H1 (cell line): ENCODE measurements at places on chromosomes 1 and 21.

DNA sequence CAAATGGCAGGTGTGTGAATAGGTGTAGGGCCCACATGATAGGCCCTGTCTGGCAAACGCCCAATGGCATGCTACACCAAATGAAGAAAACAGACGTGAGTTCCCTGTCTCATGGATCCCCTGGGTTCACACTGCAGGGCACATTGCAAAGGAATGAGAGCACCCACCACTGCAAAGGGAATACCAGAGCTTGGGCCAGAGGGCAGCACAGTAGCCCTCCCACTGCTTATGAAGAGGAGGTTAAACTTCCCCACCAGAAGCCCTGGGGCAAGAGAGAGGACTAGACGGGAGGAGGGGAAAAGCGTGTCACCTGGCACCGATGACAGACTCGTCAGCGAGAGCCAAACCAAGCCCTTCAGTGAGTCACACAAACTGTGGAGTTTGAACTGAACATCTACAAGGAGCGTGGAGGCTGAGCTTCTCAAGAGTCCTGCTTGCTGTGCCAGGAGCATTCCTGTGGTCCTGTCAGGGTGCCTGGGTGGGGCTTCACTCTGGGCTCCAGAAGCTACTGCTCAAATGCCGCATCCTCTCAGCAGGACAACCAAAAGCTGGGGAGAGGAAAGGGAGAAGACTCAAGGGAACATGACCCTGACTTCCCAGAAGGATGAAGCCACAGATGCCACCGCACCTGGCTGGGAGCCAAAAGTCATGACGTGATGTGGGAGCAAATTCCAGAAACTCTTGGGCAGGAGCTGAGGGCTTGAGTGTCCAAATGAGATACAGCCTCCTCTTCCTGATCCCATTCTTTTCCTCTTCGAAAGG, 61.1 kb downstream of the TOMM20 start:
- no peak for DNase-seq

DNA sequence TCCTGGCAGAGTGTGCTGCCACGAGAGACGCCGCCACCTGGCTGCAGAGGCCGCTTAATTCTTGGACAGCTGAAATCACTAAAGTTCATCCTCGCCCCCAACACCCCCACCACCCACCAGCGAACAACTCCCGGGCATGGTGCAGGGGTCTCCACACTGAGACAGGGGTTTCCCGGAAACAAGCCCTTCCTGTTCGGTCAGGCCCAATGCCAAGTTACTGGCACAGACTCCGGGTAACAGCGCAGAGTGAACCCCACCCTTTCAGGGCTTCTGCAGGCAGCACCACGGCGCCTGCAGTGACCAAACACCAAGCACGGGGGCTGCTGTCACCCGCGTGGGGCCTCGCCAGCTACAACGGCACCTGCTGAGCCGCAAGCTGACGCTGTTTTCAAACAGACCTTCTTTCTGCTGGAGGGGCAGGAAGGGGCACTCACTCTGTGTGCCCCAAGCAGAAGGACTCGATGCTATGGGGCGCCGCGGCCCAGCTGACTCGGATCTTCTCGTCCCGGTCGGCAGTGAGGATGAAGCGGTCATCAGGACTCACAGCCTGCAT, 17.4 kb downstream of the WDR4 start:
- no peak for DNase-seq

DNA sequence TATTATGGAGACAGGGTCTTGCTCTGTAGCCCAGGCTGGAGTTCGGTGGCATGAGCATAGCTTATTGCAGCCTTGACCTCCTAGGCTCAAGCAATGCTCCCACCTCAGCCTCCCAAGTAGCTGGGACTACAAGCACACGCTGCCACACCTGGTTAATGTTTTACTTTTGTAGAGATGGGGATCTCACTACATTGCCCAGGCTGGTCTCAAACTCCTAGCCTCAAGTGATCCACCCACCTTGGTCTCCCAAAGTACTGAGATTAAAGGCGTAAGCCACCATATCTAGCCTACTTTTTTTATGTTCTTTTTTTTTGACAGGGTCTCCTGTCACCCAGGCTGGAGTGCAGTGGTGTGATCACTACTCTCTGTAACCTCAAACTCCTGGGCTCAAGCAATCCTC, 5.9 kb upstream of the BCL2L15 start:
- no peak for DNase-seq

GRCh38 chr1:244318512-244318911, 133.2 kb downstream of the ADSS2 start:
- DNase-seq = no peak

DNA sequence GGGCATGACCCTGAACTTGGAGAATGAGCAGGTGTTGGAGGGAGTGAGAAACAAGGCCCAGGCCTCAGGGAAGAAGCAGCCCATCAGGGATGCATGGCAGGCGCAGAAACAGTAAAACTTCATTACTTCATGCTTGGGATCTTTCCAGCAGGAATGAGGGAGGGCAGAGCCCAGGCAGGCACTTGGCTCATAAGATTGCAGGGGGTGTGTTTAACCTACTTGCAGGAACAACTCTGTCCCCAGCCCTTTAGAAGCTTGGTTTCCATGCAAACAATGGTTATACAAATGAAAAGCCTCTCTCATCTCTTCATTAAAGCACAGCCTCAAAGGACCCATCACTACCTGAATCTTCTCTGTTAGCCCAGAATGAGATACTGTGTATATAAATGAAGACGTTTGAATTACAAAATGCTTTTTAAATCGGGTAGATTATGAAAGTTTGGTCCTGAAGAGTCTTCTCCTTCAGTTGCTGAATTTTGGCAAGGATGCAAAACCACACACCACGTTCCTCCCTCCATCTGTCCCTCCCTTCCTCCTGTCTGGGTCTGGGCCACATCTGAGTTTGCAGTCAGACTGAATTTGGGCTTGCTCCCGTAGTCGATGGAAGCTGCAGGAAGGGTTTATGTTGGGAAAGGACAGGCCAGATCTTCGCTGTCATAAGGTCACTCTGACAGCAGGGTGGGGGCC, 154.4 kb upstream of the KLHDC7A start:
- DNase-seq = no peak

DNA sequence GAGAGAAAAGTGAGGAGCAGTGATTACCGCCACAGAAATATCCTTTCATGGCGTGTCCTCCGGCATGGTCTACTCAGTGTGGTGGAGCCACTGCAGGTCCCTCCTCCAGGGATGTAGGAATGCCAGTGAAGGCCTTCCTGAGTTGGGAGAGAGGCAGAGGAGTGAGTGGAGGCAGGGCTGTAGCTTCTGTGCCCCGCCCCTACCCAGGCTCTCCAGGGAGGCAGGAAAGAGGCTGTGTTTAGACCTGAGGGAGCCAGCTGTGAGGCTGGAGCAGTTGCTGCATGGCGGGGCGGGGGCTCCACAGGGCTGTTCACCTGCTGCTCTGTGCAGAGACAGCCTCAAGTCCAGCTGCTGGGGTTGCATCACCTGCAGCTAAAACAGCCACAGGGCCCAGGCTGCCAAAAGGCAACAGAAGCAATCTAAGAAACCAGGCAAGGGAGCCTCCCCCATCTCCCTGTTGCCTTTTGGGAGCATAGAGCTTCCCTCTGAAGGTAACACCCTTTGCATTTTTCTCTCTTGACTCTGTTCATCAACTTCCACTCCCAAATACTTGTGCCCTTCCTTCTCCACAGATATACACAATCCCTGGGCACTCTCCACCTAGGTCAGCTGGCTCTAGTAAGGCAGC, 801 bp upstream of the ANXA9 start:
- peak; percentile 82 for DNase-seq

DNA sequence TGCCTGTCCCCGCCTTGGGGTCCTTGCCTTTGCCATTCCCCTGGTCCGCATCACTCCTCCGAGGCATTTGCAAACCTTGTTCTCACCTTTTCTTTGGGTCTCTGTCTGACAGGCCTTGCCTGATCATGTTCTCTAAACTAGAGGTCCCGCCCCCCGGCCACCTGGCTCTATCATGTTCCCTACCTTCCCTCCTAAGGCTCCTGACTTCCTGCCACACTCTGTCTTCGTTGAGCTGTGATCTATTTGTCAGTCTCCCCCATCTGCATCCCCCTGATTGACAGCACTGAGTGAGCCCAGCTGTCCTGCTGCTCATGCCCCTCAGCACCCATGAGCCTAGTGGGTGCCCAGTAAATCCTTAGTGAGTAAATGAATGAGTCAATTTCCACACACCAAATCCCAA, 22.8 kb downstream of the ERG start:
- DNase-seq = peak; percentile 50

DNA sequence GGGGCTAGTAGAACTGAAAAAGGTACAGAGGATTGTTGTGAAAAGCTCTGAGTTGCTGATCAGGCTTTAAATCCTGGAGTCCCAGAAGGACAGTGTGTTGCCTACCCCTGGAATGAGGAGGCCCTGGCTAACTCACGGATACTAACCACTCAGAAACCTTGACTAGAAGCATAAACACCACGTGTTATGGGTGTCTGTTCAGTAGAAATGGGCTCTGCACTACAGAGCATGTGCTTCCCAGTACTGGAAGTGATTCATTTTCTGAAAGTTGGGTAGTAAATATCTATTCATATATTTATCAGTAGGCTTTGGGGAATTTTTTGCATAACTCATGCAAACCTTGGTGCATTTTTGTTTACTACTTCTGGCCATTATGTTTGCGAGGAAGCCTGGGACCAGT, 15.1 kb upstream of the CLCA1 start:
- no peak for DNase-seq

- no peak for DNase-seq
Observed at GRCh38 chr1:223756806-223757700, 44.7 kb downstream of the CAPN2 start.

GRCh38 chr1:164557270-164557669, 1.7 kb upstream of the PBX1 start:
- DNase-seq = no peak

GRCh38 chr1:237390823-237391222, 348.8 kb downstream of the RYR2 start:
- DNase-seq = no peak

- no peak for DNase-seq
Observed at GRCh38 chr1:53277326-53277725, 39.0 kb upstream of the MAGOH start.

DNA sequence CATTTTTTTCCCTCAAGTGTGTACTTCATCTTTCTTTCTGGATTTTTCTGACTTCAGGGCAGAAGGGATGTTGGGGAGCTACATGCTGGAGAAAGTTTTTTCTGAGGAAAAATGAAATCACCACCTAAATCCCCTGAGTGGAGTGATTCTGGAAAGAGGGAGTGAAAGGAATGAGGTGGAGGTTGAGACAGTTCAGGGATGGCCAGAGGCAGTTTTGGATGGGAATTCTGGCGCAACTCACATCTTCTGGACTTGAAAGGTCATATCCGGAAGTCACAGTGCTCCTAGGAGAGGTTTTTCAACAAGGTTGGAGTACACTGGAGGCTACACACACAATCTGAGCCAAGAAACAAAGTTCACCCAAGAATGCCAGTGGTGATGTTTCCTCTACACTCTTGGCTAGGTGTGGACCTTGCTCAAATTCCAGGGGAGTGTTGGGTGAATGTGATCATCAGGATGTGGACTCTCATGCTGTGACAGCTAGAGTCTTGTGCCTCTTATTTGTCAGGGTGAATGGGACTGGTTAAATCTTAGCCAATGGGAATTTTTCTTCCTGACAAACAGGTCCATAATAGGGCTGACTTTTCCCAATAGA, 161.5 kb downstream of the HLX start:
- no peak for DNase-seq

DNA sequence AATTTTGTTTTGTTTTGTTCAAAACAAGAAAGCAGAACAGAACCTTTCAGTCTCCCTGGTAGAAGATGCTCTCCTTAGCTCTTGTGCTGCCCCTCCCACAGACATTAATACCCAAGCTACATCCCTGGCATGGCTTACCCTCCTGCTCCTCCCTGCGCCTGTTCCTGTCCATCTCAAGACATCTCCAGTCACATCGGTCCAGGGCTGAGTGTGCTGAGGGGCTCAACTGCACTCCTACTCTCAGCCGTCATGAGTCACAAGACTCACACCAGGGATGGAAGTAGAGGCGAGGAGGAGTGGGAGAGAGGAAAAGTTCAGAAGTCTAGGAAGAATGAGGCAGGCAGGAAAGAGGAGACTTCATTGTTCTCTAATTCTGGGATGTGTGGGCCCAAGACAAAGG, 9.2 kb upstream of the TACSTD2 start:
- no peak for DNase-seq

DNA sequence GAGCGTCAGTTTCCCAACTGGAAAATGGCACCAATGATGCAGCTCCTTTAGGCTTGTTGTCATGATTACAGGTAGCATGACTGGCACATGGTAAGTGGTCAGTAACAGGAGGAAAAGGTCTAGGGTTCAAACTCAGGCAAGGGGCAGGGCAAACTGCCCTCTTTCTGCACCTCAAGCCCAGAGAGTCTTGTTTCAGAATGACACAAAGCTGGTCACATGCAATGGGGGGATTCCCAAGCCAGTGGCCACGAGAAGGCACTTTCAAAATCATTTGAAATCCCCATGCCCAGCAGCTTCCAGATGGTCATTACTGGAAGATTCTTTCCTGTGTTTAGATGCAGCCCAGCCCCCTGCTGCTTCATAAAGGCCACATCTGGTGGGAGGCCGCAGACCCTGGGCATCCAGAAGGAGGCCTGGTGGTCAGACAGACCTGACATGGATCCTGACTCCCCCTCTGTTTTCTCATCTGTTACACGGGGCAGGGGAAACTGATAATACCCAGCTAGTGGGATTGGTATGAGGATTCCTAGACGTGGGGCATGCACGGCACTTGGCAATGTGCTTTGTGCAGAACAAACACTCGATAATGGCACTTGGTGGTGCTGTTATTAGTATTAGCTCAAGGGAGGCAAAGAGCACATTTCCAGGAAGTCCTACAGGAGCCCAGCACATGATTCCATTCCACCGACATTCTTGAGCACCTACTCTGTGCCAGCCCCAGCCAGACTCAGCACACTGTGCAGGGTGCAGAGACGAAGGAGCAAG, 6.9 kb upstream of the PLA2G2D start:
- no peak for DNase-seq

GRCh38 chr1:52748119-52748518, 21.9 kb downstream of the ZYG11B start:
- DNase-seq = no peak

- no peak for DNase-seq
Observed at GRCh38 chr1:222787729-222788128, 27.1 kb upstream of the DISP1 start.

GRCh38 chr1:219299420-219299819, 125.7 kb downstream of the LYPLAL1 start:
- no peak for DNase-seq

- no peak for DNase-seq
Observed at GRCh38 chr1:234205966-234206365, 167.3 kb upstream of the COA6 start.

- DNase-seq = no peak
Observed at GRCh38 chr21:46255758-46256337, 27.3 kb upstream of the LSS start.
